Activated CD4-positive, alpha-beta T cell treated with anti-CD3 and anti-CD28 coated beads, Interleukin-2, Interleukin-4, amounts not matched to agents 100 ng/mL and 50 ng/mL, durations not matched to agents 16 hours and 8 hours (primary cell): ENCODE measurements at places on chromosomes 7 and 10.

DNA sequence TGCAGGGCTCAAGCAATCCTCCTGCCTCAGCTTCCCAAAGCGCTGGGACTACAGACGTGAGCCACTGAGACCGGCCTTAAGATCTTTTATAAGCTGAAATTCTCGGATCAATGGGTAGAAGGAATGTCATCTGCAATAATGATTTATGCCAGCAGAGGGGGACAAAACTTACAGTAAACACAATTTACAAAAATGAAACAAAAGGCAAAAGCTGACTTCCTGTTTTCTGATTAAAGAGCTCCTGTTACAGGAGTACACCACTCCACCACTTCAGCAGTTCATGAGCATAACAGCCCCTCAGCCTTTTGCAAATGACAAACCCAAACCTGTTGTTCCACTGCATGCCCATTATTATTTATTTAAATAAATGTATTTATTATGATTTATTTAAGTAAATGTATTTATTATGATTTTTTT is 88.5 kb upstream of the ATP6V0A4 start:
- peak; percentile 84 for DNase-seq

DNA sequence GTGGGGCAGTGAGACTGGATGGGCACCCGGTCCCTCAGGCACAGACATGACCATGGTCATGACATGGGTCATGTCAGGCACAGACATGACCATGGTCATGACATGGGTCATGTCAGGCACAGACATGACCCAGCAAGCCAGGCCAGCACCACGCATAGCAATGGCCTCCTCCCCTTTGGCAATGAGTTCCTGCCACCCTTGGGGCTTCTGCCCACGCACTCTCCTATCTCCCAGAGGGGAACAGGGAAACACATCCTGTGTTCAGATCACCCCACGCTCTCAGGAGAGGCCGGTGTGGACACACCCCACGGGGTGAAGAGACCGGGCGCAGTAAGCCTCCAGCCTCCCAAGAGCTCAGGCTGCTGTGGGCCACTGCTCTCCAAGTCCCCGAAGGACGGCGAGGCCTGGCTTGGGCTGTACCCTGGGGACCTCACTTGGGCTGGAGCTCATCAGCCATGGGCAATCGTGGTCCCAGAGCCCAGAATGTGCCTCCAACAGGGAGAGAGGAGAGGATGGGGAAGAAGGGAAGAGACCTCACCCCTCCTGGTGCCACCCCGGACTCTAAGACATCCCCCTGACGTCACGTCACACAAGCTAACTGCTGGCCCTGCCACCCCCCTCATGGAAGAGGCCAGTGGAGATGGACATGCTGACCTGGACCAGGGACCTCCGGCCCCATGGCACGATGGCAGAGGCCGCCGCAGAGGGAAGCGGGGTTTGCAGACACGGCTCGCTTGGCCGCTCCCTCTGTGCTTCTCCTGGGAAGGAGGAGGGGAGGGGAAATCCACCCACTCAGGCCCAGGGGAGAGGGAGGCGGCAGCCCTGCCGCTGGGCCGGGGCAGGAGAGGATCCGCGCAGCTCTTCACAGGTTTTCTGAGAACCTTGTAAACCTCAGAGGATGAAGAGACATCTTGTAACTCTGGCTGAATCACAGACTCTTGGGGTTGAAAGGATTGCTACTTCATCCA is 269.6 kb downstream of the ELFN1 start:
- no peak for DNase-seq

- no peak for DNase-seq
Observed at GRCh38 chr10:48417374-48417773, 110.9 kb downstream of the MAPK8 start.

GRCh38 chr7:112021379-112022044 is 184.7 kb downstream of the DOCK4 start:
- DNase-seq, result no peak

DNA sequence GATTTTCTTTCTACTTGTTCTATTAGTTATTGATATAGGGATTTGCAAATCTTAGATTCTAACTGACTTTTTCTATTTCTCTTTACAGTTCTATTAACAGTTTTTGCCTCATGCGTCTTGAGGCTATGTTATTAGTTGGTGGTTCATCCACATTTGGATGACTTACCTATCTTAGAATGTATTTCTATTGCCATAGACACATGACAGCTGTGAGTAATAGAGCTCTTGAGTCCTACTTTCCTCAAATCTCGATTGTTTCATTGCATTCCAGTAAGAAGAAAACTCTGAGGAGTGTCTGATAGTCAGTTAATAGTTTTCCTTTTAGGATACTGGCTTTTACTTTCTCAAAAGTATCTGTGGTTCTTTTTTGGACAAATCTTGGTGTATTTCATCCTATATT is 241.4 kb upstream of the ZNF32 start:
- DNase-seq, result no peak

- no peak for DNase-seq
Observed at GRCh38 chr10:58137813-58138212, 129.9 kb downstream of the IPMK start.

DNA sequence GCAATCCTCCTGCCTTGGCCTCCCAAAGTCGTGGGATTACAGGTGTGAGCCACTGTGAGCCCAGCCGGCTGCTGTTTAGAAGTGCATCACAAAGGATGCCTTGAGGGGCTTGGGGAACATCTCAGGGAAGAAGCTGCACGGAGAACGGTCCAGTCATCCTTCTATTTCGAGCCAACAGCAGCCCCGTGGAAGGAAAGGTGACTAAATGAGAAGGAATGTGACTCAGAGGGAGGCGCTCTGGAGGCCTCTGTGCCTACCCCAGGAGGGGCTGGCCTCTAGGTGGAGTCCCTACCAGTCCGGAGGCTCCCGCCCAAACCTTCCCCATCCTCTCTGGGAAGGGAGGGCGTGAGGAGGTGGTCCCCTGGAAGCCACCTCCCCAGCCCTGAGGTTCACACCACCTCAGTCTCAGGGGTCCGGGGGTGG is 76.2 kb downstream of the CTBP2 start:
- DNase-seq, result no peak

- peak; percentile 75 for DNase-seq
Observed at GRCh38 chr10:28411648-28412047, 108.8 kb upstream of the MPP7 start.

- no peak for DNase-seq
Observed at GRCh38 chr7:85749696-85750453, 563.0 kb upstream of the SEMA3D start.
